ENCODE measurements at places on chromosomes 1 and 21.

- no peak for DNase-seq
Measured at GRCh38 chr1:26526287-26526686, 3.3 kb upstream of the RPS6KA1 start.

GRCh38 chr1:191240925-191241324, 763.3 kb upstream of the BRINP3 start:
- DNase-seq = no peak

DNA sequence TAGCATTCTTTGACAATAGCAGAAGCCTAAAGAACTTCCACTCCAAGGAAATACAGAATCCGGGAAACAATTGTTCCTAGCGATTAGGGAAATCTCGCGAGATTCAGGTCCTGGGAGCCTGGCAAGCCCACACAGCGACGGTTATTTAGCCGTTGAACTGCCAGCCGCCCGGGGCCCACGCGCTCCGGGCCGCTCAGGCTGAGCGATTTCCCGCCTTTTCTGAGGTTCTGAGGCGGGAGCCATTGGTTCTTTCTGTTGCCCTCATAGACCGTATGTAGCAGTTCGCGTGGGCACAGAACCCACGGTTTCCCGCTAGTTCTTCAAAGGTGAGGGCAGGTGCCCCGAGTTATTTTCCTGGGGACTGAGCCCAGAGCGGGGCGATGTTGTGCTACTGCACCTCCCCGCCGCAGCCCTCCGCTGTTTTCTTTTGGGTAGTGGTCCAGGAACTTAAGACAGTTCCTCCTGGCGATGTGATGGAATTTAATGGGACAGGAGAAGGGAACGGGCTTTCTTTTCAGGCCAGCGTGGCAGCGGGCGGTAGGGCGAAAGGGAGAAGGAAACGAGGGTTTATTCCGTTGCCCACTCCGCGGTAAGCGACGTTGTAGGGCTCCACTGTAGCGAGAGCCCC, at the start of gene SYCP1:
Gene SYCP1 (plus strand): TSS at position 171 of the 628 bp plus-strand sequence. CDS start 602 bp downstream, outside the sequence.
- DNase-seq = no peak

- DNase-seq = no peak
Measured at GRCh38 chr1:4020449-4020848, 120.4 kb upstream of the C1orf174 start.

DNA sequence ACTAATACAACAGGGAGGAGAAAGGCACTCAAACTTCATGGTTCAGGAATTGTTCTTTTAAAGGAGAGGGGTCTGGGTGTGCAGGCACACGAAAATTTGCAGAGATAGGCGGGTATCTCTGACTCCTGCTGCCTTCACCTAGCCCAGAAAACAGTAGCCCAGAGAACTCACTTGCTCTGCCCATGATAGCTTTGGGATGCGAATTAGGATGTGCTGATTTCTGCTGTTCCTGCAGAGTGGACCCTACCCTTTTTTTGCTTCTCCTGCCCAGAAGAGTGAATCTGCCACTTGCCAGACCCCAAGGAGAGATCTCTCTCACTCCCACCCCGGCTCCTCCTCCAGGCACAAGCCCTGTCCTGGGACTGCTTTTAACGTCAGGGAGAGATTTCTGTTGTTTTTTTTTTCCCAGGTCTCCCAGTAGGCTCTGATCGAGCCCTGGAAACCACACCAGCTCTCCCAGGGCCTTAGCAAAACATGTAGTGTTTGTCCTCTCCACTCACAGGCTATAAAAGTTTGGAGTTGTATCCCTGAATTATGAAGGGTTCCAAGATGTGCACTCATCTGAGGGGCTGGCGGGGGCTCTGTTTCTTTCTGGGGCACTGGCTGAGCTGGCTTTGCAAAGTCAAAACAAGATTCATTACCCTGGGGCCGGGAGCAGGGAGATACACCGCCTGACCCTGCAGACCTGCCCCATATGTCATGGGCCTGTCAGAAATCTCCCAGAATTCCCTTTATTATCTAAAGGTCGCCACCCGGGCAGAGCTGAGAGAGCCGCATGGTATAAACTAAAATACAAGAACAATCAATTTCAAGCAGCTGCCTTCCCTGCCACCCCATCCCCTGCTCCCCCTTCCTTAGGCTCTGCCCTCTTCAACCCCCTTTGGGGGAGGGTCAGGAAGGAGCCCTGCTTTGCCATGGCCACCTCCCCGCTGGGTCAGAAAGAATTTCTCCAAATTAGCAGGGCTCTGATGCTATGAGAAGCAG, 17.9 kb downstream of the PLXNA2 start:
- no peak for DNase-seq

DNA sequence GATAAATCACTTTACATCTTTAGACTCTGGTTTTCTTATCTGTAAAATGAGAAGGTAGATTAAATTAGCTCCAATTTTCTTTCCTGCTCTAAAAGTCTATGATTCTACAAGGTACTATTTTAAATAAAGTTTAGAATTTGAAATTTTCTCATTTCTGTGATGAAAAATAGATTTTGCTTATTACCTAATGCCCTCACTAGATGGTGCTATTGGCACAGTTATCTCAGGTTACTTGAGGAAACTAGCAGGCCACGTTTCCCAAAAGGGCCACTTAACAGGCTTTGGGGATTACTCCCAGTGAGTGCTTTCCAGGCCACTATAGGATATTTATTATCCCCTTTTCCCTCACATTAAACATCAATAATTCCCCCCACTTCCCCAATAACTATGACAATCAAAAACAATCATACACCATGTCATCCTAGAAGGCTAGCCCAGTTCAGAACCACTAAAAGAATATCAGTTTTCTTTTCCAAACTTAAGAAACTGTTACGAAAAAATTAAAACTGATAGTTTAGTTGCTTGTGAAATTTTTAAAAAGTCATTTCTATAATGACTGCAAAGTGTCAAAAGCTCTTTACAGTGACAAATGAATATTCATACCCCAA, 30.6 kb downstream of the OMA1 start:
- DNase-seq = peak; percentile 40

GRCh38 chr1:92315766-92316599, 17.1 kb downstream of the RPAP2 start:
- DNase-seq = no peak

DNA sequence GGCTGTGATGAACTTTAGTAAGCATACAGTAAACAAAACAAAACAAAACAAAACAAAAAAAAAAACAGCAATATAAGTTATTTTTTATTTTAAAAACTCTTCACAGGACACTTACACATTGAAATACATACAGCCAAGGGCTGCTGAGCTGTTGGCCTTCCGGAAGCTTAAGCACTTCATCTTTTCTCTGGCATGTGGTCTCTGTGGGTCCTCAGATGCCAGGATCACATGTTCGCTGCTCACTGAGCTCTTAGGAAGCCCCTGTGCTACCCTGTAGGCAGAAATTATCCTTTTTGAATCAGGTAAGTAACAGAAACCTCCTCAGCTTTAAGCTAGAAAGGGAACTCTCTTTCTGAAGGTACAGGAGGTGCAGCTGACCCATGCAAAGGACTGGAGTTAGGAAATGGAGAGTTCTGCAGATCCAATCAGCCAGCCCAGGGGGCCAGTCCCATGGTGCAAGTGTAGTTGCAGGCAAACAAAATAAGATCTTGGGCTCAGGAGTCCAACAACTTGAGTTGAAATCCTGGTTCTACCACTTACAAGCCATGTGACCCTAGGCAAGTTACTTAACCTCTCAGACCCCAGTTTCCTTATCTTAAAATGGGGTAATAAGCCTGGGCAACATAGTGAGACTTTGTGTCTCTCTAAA, 22.4 kb upstream of the MED18 start:
- peak; percentile 42 for DNase-seq

GRCh38 chr1:23555986-23556634, 3.2 kb downstream of the ID3 start:
- DNase-seq = no peak

- DNase-seq = no peak
Measured at GRCh38 chr1:32112806-32113375, 5.0 kb downstream of the KPNA6 start.

DNA sequence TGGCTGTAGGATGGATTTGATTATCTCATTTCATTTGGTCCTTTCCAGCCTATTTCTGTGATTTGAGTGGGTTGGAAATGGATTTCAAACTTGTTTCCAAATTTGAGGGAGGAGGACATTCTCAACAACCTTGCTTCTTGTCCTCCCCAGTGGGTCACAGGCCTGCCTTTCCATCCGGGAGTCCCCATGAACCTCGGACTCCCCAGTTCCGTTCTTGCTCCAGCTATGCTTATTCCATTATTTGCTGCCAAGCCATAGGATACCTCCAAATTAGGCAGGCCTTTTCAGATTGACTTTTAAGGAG, 97.8 kb downstream of the DUSP10 start:
- DNase-seq = no peak

DNA sequence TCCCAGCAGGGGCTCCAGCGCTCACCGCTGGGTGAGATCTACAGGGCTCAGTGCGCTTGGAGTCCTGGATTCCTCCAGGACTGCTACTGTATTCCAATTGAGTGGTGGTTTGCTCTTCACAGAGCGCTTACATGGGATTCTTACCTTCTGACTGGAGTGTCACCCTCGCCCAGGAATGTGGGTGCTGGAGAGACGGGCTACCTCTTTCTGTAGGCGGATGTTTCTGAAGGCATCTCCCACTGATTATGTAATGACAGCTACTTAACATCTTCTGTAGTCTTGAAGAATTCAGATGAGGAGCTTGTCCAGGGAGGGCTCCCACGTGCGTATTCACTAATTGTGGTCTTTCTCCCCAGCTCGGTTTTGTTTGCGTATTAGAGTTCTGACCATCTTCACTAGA, 154.2 kb downstream of the DYRK1A start:
- no peak for DNase-seq

DNA sequence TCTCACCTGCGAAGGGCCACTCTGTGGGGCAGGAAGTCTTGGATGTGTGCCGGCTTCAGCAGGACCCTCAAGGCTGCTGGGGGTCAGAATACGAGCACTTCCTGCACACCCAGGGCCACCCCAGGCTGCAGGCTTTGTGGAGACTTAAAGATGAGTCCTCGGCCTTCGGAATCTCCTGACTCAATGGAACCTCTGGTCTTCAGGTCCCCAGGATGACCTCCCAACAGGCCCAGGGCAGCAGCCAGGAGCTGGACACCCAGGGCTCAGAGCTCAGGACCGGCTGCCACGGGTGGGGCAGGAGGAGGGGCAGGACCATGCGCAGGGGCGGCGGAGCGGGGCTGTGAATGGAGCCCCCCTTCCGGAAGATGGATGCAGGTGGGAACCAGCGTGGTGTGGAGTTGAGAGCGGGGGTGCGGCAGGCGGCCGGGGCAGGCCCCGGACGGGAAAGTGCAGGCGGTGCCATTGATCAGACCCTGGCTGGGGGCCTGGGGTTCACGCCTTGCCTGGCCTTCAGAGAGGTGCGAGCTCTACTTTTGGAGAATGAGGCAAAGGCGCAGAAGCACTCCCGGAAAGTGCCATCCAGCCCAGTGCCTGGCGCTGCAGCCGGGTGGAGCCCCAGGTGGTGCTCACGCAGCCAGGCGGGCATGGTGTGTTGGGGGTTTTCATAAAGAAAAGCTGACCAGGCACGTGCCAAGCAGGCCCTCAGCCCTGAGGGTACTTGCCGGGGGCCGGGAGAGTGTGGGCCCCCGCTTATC, 10.4 kb downstream of the COL18A1 start:
- no peak for DNase-seq

DNA sequence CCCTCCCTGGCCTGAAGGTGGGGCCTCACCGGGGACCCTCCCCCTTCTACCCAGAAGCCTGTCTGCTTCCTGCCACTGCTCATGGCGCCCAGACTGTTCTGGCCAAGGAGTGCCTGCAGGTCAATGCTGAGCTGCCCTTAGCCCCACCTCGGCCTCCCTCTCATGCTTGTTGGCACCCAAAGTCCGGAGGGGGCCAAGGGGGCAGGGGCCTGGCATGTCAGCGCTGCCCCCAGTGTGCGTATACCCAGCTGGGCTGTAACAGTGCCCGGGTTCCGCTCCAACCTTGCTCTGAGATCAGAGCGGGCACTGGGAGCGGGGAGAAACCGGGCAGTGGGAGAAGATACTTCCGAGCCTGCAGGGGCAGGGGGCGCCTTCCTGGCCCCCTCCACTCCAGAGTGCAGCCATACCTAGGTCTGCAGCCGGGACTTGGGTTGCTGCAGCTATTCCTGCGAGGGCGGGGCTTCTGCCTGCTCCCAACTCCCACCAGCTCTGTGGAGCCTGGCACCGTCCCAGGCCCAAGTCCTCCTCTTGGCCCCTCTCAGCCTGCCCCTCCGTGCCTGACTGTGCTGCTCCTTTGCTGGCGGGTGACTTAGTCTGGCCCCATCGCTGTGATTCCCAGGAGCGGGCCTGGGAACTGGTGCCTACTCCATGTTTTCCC, 21.4 kb upstream of the TGFB2 start:
- no peak for DNase-seq

DNA sequence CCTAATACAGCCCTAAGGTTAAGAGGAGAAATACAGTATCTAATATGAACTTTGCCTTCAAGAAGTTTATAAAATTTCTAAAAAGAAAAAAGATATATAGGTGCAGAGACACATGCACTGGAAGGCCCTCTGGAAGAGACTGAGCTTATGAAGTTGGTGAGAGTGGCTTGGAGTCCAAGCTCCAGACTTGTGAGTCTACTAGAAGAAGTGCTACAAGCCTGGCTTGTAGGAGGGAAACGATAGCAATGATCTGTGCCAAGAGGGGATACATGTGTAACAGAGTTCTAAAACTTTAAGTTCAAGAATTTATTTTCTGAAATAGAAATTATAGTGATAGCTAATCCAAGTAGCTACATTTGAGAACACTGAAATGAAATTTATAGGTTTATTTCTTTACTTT, 213.0 kb downstream of the PATJ start:
- no peak for DNase-seq

GRCh38 chr1:207965392-207966387, 54.8 kb upstream of the CD34 start:
- no peak for DNase-seq

DNA sequence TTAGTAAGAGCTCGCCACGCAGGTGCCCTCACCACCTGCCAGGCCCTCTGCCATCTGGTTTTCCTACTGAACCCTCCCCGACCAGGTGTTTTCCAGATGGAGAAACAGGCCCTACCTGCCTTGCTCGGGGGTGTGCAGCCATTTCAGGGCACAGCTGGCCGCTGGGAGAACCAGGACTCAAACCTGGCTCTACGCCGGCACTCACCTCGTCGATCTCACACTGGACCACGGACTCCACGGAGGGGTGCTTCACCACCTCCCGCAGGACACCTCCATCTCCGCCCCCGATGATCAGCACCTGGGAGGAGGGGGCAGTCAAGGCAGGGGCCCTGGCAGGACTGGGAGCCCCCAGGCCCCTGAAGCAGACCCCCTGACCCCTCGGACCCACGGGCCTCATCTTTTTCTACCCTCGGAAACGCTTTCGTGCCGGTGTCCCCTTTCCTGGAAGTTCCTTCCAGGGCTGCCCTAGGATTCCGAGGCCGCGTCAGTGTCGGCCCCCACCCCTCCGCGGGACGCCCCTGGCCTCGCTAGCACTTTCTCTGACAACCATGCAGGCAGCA, 1.1 kb downstream of the SRM start:
- no peak for DNase-seq

DNA sequence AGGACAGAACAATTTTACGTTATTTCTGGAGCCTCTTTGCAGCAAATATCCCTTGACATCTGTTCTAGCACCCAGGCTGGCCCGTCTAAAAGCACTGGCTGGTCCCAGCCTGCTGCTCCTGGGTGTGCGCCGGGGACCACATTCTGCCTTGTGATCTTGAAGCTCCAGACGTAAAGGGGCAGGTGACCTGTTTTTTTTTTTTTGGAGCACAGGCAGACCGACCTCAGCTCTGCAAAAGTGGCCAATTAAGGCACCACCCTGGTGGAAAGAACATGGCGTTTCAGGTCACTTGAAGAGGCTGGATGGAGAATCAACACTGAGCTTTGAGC, 13.8 kb upstream of the CAMTA1 start:
- DNase-seq = no peak

GRCh38 chr1:189681252-189681919, 796.3 kb downstream of the BRINP3 start:
- peak; percentile 43 for DNase-seq

- no peak for DNase-seq
Measured at GRCh38 chr21:26007951-26008498, 162.5 kb downstream of the APP start.
